NCI-H1930 (cell line): ENCODE measurements at places on chromosomes 5 and 9.

DNA sequence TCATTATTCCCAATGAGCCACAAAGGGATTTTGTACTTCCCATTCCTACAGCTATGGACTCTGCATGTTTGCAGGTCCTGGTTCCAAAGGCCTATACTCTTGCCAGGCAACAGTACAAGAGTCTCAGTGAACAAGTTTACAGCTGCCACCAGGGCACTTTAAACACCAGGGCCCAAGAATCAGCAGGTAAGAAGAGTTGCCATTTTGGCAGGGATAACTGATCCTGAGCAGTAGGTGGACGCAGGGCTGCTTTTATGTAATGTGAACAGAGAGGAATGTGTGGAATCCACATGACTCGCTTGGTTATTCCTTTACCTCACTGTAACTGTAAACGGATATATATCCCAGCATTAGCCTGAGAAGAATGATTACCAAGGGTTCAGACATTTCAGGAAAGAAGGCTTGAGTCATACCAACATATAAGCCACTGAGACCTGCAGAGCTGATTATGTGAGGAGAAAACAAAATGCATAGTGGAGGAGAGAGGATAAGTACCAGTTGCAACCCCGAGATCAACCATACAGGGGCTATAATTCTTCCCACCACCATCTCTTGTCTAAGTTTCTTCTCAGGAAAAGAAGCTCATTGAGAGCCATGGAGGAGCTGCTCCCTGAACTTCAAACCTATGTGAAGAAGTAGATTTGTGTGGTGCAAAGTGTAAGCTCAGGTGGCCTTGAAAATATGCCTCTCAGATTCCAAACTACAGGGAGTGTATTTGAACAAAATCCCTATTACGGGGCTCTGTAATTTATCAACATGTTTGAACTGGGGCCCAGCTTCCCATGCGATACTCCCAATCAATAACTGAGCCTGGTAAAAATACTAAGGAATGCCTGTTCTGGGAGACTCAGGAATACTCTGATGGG lies 24.6 kb downstream of the RAPGEF6 start:
- no peak for DNase-seq

DNA sequence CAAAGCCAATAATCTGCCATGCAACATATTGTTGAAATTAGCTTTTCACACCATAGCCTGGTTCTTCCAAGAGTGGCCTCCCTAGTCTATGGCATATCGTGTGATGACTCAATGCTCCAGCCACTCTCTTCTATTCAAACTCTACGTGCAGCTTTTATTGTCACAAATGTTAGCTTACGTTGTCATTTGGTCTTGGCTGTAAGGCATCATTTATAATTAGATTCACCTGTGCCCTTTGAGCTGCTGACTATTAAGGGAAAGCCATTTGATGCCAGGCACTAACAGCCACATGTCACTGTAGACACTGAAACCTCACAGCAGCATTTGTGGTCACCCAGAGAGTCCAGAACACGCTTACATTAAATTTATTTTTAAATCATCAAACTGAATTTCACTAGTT lies 66.8 kb downstream of the APBA1 start:
- no peak for DNase-seq

GRCh38 chr9:36163786-36164170 lies 5.4 kb upstream of the CCIN start:
- DNase-seq, result no peak

DNA sequence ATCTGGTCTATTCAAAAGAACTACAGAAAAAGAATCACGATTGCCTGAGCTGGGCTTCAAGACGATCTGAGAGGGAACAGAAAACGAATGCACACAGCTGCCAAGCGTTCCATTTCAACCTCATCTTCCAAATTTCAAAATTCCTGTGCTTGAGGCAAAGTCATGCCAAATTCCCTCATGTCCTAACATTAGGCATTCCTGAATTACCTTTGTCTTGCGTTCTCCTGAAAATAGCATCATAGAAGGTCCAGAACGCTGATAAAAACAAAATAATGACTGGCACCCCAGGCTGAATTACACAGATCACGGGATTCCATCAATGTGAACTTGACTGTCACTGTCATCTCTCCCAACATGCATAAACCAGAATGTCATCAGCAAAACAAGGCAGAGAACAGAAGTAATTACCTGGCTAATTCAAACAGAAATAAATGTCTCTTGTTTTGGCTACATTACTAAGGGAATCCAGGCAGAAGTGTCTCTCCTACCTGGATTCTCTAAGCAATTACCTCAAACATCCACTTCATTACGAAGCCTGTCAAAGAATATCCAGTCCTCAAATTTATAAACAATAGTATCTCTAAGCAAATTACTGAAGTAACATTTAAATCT lies 12.0 kb upstream of the CDH6 start:
- DNase-seq, result no peak

DNA sequence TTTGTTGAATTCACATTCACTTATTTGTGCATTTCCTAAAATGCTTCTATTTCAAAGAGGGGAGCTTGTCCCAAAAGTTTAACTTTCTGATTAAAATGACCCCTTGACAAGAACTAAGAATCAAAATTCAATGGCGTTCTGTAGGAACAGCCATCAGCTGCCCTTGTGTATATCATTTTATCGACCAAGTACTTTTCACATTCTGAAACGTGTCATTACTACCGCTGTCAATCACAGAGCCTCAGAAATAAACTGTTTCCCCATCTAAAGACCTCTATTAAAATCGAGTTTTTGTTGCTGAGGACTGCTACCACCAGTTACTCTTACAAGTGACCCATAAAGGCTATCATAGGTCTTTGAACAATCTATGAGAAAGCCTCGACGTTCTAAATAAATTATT lies 1.6 kb upstream of the FOXD1 start:
- DNase-seq, result no peak

GRCh38 chr5:1320436-1321344 lies 24.2 kb downstream of the CLPTM1L start:
- DNase-seq, result no peak

DNA sequence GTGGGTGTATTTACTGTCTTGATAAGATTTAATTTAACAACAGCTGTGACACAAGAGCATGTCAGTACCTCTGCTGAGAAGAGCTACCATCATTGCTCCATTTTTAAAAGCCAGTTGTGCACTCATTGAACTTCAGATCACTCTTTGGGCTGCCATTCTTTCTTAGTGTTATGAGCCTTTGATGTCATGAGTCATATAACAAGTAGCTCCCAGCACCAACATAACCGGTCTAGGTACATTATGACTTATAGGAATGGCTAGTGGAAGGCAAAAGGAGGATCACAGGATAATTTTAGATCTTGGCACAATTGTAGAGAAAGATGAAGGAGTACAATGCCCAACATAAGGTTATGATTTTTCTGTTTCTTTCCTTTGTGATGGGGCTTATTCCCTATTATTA lies 170.8 kb upstream of the FBN2 start:
- no peak for DNase-seq

- peak; percentile 31 for DNase-seq
Observed at GRCh38 chr9:137237759-137238726, 3.0 kb upstream of the TUBB4B start.

- no peak for DNase-seq
Observed at GRCh38 chr5:39461007-39461682, 36.4 kb upstream of the DAB2 start.

- no peak for DNase-seq
Observed at GRCh38 chr9:110900917-110901316, 137.4 kb downstream of the LPAR1 start.

DNA sequence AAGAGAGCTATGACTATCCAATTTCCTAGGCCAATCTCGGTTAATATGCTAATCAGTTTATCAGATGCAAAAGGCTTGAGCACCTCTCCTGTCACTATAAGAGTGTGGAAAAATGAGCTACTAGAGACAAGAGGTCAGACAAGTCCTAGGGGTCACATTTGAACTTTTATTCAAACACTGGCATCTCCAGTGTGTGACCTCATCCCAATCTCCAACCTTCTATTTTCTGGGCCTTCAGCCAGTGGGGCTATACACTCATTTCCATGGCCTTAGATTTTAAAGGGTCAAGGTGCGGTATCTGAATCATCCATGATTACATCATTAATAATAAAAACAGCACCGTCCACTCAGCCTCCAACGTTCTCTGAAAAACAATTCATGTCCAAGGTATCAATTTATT lies 139.6 kb upstream of the LRRTM2 start:
- no peak for DNase-seq

DNA sequence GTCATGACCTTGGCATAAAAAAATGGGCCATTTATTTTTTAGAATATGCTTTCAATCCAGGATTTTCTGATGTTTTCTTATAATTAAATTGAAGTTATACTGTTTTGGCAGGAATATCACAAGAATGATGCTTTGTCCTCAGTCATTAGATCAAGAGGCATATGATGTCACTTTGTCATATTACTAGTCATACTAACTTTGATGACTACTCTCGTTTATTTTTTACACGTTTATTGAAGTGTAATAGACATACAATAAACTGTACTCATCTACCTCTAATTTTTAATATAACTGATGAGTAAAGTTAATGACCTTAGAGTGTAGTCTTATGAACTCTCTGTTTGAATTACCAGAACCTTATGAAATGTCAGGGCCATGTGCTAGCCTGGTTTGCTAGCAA lies 56.4 kb downstream of the PBX3 start:
- no peak for DNase-seq
